ENCODE measurements at places on chromosomes 16 and 17.
A peak's percentile ranks its signal among the peaks of the same experiment; 100 is the strongest.

DNA sequence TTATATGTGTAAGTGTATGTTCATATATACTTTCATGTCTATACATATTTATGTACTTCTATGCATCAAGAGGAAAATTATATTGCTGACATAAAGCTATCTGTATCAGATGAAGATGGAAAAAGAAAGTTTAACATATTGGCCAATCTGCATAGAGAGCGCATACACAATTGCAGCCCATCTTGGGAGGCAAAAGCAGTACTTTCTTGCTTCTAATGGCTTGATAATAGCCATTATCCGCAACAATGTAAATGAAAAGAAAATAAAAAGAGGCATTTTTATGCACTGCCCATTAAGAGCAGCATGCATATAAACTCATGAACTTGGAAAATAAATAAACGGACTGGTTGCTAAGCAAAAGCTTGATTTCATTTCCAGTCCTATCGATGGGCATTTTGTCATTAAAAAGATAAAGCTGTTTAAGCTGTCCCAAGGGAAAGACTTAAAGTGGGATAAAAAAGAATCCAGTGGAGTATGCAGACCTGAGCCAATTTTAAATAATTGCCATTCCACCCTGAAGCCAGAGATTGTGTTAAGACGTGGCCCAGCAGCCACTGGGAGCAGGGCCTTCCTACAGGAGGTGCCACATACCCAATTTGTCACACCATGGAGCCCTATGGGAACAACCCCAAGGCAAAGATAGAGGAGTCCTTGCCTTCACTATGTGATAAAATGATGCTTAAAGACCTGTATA is 183.6 kb upstream of the CDH11 start:
- no peak for DNase-seq

GRCh38 chr16:27265982-27266381 is 2.6 kb downstream of the NSMCE1 start:
- no peak for DNase-seq

DNA sequence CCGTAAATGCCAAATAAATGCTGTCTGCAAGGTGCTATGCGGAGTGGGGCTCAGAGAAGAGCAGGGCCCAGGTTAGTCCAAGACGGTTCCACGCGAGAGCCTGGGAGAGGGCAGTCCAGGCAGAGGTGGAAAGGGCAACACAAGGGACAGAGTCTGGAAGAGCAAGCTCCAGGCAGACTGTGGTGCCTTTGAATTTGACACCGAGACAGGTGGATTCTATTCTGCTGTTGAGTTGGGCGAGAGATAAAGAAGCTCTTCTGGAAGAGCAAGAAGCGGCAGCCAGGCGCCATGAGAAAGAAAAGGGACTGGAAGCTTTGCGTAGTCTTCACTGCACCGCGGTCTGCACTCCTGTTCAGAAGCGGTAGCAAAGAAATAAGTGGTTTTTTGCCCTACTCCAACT is 55.6 kb downstream of the CYTH1 start:
- no peak for DNase-seq

GRCh38 chr17:78337244-78338109 is 22.4 kb downstream of the SOCS3 start:
- DNase-seq = no peak

GRCh38 chr17:8953156-8953885 is 12.2 kb downstream of the PIK3R5 start:
- no peak for DNase-seq

DNA sequence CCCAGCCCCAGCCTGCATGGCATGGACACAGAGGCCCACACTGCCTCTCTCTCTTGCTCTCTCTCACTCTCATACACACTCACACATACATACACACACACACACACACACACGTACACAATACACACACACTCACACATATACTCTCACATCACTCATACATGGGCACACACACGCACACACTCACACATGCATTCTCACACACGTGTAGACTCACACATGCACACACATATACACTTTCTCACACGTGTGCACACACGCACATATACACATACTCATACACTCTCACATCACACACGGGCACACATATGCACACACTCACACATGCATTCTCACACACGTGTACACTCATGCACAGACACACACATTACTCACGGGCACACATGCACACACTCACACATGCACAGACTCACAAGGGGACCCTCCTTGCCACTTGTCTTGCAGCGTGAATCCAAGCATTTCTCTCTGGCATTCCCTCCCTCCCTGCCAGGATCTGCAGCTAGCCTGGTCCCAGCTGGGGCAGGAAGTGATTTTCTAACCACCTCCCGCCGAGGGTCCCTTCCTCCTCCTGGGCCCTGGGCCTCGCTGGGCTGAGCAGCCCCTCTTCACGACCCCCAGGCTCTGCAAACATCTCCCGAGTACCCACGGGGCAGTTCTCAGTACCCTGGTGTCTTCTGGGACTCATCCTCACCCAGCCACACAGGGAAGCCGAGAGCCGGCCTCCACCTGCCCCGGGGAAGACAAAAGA is 37.5 kb downstream of the IL21R start:
- no peak for DNase-seq

- no peak for DNase-seq
Measured at GRCh38 chr17:63931981-63932561, at the start of gene CD79B. TSS of gene CD79B (minus strand) at chr17:63932331. CDS start at chr17:63932261, 70 bp downstream.

DNA sequence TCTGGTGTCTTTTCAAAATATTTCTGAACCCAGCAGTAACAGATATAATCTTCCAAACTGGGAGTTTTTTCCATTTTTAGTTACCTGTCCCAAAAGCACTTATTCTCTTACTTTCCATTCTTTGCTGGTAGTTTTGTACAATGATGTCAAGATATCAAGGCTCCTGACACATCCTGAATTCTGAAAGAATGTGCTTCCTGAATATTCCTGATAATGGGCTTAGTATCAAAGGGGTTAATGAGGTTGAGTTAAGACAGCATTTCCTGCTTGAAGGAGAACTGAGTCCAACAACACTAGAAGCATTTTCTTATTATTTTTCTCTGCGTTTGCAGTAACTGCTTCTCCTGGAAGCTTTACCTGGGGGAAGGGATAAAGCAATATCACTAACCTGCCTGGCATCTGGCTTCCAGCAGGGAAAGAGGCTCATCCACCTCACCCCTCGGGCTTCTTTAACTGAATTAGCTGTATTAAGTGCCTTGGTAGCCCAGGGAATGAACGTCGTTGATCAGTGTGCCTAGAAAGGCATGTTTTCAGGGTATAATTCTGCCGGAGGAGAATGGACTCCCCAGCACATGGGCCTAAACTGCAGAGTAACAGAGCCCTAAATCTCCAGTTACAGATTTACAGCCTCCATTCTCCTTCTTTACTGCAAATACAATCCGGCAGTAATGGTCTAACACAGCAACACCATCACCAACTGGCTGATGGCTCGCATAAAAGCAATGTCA is 134.4 kb downstream of the SNX11 start:
- DNase-seq = no peak

DNA sequence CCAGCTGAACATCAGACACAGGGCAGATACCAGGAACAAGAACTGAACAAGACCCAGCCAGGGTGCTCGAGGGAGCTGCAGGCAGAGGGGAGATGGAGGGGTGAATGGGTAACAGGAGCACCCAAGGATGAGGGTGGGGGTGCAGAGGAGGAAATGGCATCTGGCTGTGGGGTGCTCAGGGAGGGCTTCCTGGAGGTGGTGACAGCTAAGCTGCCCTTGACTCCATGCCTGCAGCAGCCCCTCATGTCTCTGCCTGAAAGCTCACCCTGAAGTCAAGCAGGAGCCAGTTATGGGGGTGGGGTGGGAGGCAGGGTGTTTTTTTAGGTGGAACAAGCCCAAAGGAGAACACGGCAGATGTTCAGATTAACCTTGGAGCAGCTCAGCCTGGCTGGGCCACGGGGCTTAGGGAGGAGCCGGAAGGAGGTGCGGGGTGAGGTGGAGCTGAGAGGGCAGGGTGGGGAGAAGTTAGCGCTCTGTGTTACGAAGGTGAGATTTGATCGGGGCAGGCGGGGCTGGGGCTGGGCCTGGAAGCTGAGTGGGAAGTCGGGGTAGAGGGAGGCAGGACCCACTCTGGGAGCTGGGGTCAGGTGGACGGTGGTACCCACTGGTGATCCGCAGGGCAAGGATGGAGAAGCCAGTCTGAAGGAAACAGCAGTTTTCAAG is 143.0 kb downstream of the ENGASE start:
- DNase-seq = no peak

DNA sequence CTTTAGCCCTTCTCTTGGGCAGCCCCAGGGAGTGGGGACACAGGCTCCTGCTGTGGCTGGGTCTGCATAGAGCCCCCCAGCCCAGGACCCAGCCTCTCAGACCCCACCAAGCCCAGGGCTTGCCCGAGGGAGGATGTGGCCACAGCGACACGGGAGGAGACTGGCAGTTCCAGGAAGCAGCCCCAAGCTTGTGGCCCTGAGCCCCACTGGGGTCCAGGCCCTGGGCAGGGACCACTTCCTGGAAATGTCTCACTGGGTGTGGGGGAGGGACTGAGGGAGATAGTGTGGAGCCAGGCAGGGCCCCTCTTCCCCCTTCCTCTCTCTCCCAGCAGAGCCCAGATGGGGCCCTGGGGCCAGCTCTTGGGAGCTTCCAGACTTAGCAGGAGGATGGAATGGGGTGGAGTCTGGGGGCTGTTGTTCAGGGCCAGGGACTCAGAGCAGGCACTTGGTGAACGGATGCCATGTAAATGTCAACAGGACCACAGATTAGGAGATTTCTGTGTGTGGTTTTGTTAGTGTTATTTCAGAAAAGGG is 35.3 kb downstream of the ADGRG5 start:
- DNase-seq = no peak

DNA sequence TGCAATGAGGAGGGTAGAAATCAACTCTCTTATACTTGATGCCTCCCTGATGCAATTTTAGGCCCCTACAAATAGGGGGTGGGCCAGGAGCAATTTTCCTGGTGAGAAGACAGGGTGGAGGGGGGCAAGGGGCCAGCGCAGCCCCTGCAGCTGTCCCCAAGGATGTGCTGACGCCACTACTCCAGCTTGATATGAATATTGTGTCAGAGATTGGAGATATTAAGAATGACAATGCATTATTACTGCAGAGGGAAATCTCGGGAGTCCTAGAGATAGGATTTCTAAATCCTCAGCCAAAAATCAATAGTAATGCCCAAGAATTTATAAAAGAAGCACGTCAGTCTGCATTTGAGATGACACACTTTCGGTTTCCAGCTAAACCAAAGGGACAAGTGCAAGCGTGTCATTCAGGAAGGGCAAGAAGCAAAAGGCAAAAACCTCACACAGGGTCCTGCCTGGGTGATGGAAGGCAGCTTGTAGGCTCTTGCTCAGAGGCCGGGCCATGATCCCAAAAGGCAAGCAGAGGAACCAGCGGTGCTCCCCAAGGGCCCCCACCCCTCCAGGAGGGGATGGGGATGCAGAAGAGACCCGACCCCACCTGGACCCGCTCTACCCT is 178.8 kb downstream of the C16orf78 start:
- no peak for DNase-seq

DNA sequence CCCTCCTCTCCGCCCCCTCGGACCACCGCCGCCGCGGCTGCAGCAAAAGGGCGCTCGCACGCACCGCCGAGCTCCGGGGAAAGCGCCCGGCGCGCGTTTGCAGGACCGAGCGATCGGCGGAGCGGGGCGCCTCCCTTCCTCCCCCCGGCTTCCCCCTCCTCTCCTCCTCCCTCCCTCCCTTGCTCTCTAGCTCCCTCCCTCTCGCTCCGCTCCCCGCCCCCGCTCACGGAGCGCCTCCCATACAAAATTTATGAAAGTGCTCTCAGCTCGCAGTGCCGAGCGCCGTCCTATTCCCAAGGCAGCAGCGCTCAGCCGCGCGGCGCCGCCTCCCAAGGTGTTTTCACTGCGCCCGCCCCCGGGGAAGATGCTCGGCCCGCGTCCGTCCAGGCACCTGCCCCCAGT is at the start of gene RTN4RL1:
Gene RTN4RL1, minus strand, starts transcription at position 115 of the 402 bp plus-strand sequence. CDS start 469 bp downstream, outside the sequence.
- peak; percentile 61 for DNase-seq
